RPMI8226 (cell line): ENCODE measurements at places on chromosomes 7 and 10.

GRCh38 chr7:53426145-53426750, 390.8 kb downstream of the POM121L12 start:
- DNase-seq, result no peak

GRCh38 chr7:156255635-156256034, 384.9 kb upstream of the RNF32 start:
- DNase-seq, result no peak

DNA sequence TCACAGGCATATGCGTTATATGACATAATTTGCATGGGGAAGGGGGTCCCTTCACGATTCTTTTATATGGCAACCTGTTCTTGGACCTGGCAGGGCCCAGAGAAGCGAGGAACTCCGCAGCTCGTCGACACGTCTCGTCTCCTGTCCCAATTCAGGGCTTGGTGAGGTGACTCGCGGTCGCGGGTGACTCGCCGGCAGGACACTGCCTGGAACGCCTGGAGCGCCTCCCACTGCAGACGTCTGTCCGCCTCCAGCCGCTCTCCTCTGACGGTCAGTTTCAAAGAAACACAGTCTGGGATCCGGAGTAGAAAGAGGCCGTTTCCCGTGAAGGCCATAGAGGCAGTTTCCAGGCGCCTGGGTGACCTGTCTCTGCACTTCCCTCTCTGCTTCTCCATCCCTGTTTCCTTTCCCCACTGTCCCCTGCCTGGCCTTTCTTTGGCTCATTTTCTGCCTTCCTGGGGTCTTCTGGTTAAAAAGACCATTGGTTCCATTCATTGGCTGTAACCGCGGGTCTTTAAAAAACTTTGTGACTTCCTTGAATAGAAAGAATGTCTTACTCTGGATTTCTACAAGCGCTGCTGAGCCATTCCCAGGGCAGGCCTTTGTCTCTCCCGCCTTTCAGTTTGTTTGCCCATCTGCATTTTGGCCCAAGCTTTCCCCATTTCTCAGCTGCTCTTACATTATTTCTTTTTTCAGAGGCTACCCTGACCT, 1.2 kb downstream of the UPP1 start:
- DNase-seq, result no peak

- no peak for DNase-seq
Observed at GRCh38 chr7:28174442-28174841, 6.2 kb downstream of the JAZF1 start.

DNA sequence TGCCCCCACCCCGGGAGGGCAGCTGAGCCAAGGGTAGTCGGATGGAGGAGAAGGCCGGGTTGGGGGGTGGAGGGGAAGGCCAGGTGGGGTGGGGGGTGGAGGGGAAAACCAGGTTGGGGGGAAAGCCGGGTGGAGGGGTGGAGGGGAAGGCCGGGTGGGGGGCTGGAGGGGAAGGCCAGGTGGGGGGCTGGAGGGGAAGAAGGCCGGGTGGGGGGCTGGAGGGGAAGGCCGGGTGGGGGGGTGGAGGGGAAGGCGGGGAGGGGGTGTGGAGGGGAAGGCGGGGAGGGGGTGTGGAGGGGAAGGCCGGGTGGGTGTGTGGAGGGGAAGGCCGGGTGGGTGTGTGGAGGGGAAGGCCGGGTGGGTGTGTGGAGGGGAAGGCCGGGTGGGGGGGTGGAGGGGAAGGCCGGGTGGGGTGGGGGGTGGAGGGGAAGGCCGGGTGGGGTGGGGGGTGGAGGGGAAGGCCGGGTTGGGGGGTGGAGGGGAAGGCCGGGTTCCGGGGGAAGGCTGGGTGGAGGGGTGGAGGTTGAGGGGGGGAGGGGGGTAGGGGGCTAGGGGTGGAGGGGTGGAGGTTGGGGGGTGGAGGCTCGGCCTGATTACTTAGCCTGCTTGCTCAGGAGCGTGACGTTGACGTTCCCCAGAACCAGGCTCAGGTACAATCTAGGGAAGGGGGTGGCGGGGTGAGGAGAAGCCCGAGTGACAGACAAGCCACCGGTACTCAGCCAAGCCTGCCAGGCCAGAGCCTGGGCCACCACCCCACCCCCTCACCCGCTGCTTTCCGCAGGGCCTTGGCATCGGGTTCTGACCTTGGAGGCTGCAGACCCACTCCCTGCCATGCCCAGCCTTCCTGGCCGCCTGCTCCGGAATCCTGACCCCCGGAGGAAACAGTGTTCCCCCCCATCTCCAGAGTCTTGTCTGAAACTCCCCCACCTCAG, 5.6 kb downstream of the TMEM120A start:
- no peak for DNase-seq

GRCh38 chr10:72340510-72341261, 14.0 kb downstream of the DNAJB12 start:
- DNase-seq, result peak; percentile 69
